ENCODE measurements at places on chromosomes 11 and 22. TPM values are rescaled to one million over a fixed set of nuclear protein-coding genes. Genes with fewer than 3 reads are reported as not detected.

The PIK3IP1 gene
- 161 TPM for total RNA-seq

DNA sequence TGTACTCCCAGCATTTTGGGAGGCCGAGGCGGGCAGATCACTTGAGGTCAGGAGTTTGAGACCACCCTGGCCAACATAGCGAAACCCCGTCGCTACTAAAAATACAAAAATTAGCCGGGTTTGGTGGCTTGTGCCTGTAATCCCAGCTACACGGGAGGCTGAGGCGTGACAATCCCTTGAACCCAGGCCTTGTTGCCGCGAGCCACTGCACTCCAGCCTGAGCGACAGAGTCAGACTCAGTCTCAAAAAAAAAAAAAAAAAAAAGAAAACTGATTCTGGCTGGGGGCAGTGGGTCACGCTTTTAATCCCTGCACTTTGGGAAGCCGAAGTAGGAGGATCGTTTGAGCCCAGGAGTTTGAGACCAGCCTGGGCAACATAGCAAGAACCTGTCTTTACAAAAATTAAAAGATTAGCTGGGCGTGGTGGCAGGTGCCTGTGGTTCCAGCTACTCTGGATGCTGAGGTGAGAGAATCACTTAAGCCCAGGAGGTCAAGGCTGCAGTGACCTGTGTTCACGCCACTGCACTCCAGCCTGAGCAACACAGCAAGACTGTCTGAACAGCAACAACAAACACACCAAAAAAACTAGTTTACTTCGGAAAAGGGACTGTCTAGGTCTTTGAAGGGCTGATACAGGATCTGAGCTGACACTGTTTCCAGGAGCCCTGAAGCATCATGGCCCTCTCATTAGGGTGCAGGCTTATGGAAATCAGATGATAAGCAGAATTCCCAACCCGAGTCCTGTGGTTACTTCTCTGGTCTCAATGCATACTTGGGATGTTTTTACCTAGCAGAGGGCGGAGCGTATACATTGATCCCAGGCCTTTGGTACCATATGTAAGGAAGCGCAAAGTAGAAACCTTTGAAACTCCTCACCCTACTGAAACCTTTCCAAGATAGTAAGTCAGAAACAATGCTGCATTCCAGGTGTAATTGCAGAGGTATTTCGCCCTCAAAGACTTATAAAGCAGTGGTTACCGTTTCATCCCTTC, 1.8 kb upstream of the CHKB start:
- peaks cover 2% of the 10 kb centered on the region for H3K36me3 ChIP-seq
- no peak overlapping the region for H3K4me3 ChIP-seq
- peaks cover 21% of the 10 kb centered on the region for H3K4me1 ChIP-seq
- H3K27me3 ChIP-seq: no peaks in the 10 kb centered on the region
- H3K27ac ChIP-seq: no peak overlapping the region
- DNase-seq: no peak

GRCh38 chr11:35658020-35658948, 4.3 kb upstream of the TRIM44 start:
- H3K36me3 ChIP-seq: no peaks in the 10 kb centered on the region
- peaks cover 11% of the 10 kb centered on the region for H3K27me3 ChIP-seq
- no peak overlapping the region for H3K4me3 ChIP-seq
- no peak for DNase-seq
- H3K27ac ChIP-seq: no peak overlapping the region

DNA sequence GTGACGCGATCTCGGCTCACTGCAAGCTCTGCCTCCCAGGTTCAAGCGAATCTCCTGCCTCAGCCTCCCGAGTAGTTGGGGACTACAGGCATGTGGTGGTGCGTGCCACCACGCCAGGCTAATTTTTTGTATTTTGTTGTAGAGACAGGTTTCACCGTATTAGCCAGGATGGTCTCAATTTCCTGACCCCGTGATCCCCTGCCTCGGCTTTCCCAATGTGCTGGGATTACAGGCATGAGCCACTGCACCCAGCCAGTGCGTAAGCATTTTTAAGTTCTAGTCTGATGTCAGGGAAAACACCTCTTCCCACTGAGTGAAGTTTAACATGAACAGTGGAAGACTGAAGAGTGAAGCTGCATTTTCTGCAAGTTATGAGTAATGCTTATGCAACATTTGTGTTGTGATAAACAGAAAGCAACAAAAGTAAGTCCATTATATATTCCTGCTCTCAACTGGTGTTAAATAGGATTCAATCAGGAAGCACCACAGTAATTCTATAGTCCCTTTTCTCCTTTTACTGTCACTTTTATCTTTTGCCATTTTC, 1219.8 kb upstream of the RAG2 start:
- H3K27me3 ChIP-seq: no peaks in the 10 kb centered on the region
- no peak overlapping the region for H3K4me3 ChIP-seq
- H3K4me1 ChIP-seq: no peaks in the 10 kb centered on the region
- no peaks in the 10 kb centered on the region for H3K36me3 ChIP-seq
- H3K27ac ChIP-seq: no peak overlapping the region
- no peak for DNase-seq

GRCh38 chr22:25629613-25630012, 65.1 kb downstream of the GRK3 start:
- no peak for DNase-seq
- no peaks in the 10 kb centered on the region for H3K27me3 ChIP-seq
- no peak overlapping the region for H3K27ac ChIP-seq
- H3K4me1 ChIP-seq: no peaks in the 10 kb centered on the region
- no peak overlapping the region for H3K4me3 ChIP-seq
- no peaks in the 10 kb centered on the region for H3K36me3 ChIP-seq

DNA sequence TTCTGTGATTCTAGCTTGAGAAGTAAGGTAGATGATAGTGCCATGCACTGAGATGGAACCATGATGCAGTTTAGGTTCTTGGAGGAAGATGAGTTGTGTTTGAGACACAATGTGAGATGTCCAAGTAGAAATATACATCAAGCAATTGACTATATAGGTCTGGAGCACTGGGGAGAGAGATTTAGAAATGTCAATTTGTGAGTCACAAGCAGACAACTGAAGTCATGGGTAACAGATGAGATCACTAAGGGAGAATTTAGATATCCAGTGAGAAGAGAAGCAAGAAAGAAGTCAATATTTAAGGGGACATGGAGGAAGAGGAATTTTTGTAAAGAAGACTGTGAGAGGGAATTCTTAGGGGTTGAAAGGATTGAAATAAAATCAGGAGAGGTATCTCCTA, 65.1 kb upstream of the RRAS2 start:
- no peak for DNase-seq
- no peak overlapping the region for H3K4me3 ChIP-seq

DNA sequence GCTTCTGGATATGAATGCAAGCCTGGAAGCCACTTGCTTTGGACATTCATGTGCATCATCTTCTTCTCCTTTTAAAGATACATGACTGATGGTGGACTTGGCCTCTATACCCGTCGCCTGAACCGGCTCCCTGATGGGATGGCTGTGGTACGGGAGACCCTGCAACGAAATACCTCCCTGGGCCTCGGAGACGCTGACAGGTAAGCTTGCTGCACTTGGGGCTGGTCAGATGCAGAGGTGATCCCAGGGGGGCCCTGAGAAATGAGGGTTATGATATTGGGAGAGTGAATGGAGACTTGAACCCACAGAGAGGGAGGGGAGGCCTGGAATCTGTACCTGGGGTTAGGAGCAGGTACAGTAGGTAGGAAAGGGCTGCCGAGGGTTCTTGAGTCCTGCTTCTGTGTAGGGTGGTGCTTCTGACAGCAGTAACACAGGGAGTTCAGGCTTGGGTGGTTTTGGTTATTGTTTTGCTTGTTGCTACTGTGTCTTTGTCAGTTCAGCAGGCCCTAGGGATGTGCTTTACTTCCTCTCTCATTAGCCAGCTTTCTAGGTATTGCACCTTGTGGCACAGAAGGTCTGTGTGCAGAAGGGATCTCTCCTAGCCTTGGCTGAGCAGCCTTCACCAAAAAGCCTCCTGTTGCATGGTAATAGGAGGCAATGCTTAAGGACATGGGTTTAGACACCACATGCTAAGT, 176.1 kb downstream of the DBX1 start:
- H3K36me3 ChIP-seq: no peaks in the 10 kb centered on the region
- no peaks in the 10 kb centered on the region for H3K27me3 ChIP-seq
- no peak for DNase-seq
- H3K27ac ChIP-seq: no peak overlapping the region
- no peaks in the 10 kb centered on the region for H3K4me1 ChIP-seq
- H3K4me3 ChIP-seq: no peak overlapping the region

DNA sequence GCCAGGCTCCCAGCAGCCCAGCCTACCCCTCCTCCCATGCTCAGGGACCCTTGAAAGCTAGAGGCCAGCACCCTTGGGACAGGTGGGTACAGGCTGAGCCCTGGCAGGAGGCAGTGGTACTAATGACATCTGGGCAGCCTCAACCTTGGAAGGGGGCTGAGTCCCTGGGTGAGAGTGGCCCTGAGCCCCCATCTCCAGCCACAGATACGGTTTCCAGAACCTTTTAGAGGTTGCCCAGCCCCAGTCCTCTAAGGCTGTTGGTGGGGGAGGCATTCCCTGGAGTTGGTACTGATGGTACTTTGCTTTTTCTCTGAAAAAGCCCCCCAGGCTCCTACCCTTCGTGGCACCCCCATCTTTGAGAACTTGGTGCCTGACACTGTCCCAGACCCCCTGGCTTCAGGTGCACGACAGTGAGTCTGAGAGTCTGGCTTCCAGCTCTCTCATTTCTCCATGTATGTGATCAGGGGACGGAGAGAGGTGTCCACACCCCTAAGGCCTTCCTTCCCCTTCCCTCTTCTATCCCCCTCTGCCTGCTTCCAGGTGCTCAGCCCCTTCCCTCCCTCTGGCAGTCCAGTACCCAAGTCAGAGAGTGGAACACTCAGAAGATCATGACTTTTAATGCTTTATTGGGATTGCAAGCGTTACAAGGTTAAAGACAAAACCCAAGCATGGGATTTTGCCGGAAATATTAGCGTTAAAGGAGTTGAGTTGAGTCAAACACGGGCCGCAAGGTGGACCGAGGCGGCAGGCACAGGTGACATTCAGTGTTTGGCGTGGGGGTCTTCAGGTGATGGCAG, 10.5 kb downstream of the IGF2 start:
- H3K27ac ChIP-seq: no peak overlapping the region
- no peaks in the 10 kb centered on the region for H3K4me1 ChIP-seq
- H3K36me3 ChIP-seq: peaks cover 9% of the 10 kb centered on the region
- H3K27me3 ChIP-seq: no peaks in the 10 kb centered on the region

GRCh38 chr11:134781380-134781866, 369.4 kb upstream of the B3GAT1 start:
- DNase-seq: no peak
- H3K4me3 ChIP-seq: no peak overlapping the region
- H3K36me3 ChIP-seq: no peaks in the 10 kb centered on the region
- peaks cover 7% of the 10 kb centered on the region for H3K27me3 ChIP-seq
- H3K27ac ChIP-seq: no peak overlapping the region

Measured in natural killer cell (primary cell).